ENCODE measurements at places on chromosomes 6 and 20.

DNA sequence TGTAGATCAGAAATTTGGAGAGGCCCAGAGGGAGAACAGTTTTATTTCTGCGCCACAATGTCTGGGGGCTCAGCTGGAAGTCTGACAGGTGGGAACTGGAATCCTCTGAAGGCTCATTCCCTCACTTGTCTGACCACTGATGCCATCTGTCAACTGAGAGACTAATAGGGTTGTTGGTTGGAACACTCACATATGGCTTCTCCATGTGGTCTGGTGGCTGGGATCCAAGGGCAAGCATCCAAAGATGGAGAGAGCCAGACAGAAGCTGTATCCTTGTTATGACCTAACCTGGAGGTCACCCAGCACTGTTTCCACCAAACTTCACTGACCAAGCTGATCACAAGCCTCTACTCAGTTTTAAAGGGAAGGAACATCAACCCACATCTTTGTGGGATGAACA is 117.9 kb upstream of the AKAP12 start:
- DNase-seq: no peak

DNA sequence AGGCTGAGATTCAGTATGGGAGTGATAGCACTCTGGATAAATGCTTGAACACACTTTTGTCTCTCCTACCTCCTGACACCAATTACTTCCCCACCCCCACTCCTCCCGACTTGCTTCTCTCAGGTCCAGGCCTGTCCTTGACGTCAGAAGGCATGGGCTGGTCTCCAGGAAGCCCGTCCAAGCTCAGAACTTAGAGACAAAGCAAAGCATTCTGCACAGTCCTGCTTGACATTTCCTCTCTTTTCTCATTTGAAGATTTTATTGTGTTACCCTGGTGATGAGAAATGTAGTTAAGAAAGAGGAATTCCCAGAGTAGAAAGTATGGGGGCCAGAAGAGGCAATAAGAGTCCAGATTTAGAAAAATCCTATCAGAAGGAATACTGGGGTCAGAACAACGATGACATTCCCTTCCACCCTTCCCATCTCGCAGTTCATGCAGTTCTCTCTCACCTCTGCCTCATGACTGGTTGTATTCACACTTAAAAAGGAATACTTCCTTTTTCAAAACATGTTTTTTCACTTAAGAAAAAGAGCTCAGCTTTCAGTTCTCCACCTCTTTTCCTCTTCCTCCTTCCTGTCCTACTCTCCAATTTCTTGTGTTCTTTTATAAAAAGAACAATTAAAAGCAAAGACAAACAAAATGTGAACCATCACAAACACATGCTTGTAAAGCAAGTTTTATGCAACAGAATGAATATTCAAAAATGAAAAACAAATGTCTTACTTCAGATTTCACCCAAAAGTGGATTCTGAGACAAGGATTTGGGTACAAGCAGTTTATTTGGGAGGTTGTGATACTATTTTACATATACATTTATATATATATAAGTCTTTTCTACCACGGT is 18.5 kb upstream of the FAM184A start:
- DNase-seq: no peak

DNA sequence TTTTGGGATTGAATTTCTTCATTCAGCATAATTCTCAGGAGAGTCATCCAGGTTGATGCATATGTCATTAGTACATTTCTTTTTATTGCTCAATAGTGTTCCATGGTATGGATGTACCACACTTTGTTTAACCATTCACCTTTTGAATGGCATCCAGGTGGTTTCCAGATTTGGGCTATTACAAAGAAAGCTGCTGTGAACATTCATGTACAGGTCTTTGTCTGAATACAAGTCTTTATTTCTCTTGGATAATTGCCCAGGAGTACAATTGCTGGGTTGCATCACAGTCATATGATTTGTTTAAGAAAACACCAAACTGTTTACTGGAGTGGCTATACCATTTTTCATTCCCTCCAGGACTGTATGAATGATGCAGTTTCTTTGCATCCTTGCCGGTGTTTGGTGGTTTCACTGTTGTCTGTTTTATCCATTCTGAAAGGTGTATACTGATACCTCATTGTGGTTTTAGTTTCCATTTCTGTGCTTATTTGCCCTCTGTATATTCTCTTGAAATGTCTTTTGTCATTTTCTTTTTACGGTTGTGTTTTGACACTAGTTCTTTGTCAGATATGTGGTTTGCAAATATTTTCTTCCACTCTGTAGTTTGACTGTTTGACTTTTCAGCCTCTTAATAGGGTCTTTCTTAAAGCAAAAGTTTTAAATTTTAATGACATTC is 8.8 kb downstream of the CDKAL1 start:
- DNase-seq: peak; percentile 37

DNA sequence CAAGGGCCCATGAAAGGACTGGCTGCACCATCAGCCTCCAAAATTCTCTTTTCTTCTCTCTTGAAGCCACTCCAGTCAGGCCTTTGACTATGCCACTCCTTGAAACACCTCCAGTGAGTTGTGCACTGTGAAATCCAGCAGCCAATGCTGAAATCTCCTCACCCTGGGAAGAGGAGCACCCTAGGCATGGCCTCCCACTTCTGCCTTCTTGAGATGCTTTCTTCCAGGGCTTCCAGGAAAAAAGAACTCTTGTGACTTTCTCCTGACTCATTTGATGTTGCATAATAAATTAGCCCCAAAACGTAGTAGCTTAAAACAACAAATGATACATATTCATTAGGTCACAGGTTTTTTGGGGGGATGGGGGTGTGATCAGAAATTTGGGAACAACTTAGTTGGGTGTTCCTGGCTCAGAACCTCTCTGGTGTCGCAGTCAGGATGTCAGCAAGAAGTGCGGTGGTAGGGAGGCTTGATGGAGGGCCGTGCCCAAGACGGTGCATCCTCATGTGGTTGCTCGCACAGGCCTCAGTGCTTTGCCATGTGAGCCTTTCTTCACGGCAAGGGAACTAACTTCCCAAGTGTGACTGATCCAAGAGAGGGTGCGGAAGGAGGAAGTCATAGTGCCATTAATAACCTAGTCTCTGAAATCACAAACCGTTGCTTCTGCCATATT is 12.1 kb downstream of the NCR2 start:
- DNase-seq: no peak

DNA sequence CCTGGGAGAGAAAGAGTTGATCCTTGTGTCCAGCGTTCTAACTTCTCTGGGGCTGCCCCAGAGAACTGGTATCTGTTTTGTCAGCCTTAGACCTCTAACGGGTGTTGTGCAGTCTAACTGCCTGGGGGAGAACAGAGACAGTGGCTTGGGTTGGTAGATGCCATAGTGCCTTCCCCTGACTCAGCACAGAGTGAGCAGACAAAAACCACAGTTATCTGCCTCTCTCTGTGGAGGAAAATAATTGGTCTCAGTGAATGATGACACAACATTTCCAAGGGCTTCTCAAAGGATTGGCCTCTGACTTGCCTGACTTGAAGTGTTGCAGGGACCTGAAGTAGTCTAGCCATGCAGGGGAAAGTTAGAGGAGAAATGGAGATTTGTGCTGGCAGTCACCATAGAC is 226.2 kb upstream of the MAN1A1 start:
- peak; percentile 80 for DNase-seq

DNA sequence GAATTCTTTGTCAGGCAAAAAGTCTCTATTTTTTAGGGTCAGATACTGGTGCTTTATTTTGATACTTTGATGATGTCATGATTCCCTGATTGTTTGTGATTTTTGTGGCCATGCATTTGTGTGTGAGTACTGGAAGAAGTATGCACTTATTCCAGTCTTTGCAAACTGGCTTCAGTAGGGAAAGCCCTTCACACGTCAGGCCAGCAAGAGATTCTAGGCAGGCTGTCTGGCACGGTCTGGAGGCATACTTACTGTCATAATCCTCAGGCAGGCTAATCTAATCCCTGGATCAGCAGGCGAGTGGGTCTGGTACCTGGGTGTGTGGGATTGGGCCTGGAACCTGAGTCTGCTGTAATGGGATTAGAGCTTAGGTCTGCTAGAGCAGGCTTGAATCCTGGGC is 391.8 kb upstream of the MMS22L start:
- DNase-seq: peak; percentile 89

GRCh38 chr6:159075506-159076228 is 30.9 kb upstream of the TAGAP start:
- peak; percentile 27 for DNase-seq

- peak; percentile 32 for DNase-seq
Observed at GRCh38 chr6:106360410-106360988, at the start of gene CRYBG1. TSS of gene CRYBG1 (plus strand) at chr6:106360717. CDS start at chr6:106360909, 192 bp downstream.

- DNase-seq: no peak
Observed at GRCh38 chr20:41654292-41654691, 36.1 kb upstream of the CHD6 start.

GRCh38 chr6:12962987-12963386 is 246.4 kb downstream of the PHACTR1 start:
- peak; percentile 27 for DNase-seq

DNA sequence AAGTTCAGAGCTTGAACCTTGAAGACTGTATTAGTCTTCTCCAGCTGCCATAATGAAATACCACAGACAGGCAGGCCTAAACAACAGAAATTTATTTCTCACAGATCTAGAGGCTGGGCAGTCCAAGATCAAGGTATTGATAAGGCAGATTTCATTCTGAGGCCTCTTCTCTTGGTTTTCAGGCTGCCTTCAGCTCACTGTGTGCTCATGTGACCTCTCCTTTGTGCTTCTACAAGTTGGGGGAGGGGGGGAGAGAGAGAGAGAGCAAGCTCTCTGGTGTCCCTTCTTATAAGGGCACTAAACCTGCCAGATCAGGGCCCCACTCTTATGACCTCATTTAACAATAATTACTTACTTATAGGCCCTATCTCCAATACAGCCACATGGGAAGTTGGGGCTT is 102.6 kb upstream of the RSPO3 start:
- DNase-seq: no peak

- DNase-seq: peak; percentile 61
Observed at GRCh38 chr6:167699141-167699931, 127.4 kb upstream of the AFDN start.
